ENCODE measurements at places on chromosomes 7 and 10. TPM values are rescaled to one million over a fixed set of nuclear protein-coding genes. Genes with fewer than 3 reads are reported as not detected.

Gene SPDYE1
- not detected for total RNA-seq

Gene ACHE
- total RNA-seq, result not detected

Gene PCBD1
- 28.9 TPM for total RNA-seq

Gene TAS2R39
- not detected for total RNA-seq

Gene GPR37
- 3.3 TPM for total RNA-seq

Gene CXCL12
- not detected for total RNA-seq

Gene DNAJB9
- total RNA-seq, result 54.8 TPM

Gene PAX4
- total RNA-seq, result not detected

Gene IQUB
- not detected for total RNA-seq

Gene OPALIN
- total RNA-seq, result not detected

Gene GOT1
- total RNA-seq, result 63.4 TPM

Gene ITIH2
- total RNA-seq, result not detected

Gene ANLN
- total RNA-seq, result 107 TPM

Gene PRRT4
- 0.05 TPM for total RNA-seq

Measured in A375 (cell line).